ENCODE measurements at places on chromosomes 2 and 18.

DNA sequence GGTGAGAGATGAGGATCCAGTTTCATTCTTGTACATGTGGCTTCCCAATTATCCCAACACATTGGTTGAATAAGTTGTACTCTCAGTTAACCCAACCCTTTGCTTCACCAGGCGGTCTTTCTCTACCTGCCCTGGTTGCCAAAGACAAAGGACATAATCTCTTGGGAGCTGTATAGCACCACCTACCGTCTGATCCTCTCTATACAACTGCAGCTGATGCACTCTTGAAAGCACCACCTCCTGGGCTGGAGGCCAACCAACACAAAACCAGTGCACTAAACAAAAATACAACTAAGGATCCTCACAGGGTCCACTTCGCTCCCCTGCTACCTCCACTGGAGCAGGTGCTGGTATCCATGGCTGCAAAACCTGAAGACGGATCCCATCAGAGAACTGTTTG is 473.6 kb upstream of the NRXN1 start:
- no peak for DNase-seq

GRCh38 chr2:48723129-48723528 is 32.4 kb downstream of the LHCGR start:
- no peak for DNase-seq

DNA sequence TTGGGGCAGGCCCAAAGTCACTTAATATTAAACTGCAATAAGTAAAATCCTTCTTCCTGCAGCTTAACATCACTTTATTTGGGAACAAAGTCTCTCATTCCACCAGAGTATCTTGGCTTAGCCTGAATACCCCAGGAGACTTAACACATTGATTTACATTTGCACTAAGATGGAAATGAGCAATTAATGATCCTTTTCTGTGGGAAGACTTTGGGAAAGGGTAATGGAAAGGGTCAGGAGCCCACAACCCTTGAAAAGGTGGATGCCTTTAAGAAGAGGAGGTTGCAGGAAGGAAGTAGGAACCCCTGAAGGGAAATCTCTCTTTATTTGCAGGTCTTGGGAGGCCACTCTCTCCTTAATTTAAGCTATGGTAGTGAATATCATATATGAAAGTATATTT is 28.0 kb upstream of the BARD1 start:
- DNase-seq: no peak

DNA sequence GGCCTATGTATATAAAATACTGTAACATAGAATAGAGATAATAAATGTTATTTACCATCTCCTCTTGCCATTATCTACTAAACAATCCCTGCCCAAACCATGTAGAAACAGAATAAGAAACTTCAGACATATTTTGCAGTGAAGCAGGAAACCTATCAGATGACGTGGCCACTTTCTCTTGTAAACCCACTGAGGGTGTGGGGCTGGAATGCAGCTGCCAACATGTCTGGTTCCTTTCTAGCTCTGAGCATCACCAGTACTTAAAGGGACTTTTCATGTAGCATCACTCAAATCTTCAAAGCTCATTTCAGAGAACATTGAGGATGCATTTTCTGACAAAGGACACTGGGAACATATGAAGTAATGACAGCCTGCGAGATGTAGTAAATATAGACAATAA is 251.8 kb downstream of the LPIN1 start:
- DNase-seq: no peak

DNA sequence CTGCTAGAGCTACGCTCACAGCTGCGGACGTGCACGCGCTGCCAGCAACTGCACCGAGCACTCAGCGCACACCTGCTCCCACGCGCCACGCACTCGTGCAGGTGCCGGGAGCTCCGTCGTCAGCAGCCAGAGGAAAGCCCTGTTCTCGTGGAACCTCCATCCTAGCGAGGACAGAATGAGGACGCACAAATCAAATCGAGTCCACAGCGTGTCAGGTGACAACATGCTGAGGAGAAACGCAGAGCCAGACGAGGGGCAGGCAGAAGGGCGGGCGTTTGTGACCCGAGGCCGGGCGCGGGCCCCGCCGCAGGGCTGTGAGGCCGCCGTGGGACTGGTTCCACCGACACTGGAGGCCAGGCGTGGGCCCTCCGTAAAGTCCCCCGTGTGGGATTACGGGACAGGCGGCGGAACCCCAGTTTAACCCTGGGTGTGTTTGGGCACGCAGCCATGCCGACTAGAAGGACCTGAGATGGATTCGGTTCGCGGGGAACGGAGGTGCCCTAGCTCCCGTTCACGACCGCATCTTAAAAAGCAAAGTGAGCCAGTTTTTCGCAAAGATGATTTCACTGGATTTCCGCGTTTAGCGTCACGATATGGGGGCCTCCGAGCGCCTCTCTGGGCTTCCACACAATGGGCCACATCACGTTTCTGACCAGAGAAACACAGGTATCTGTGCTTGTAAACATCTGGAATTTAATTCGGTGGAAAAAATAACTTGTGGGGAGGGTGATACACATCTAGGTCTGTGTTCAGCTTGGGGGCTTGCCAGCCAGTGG is 26.9 kb upstream of the ALKAL2 start:
- no peak for DNase-seq

DNA sequence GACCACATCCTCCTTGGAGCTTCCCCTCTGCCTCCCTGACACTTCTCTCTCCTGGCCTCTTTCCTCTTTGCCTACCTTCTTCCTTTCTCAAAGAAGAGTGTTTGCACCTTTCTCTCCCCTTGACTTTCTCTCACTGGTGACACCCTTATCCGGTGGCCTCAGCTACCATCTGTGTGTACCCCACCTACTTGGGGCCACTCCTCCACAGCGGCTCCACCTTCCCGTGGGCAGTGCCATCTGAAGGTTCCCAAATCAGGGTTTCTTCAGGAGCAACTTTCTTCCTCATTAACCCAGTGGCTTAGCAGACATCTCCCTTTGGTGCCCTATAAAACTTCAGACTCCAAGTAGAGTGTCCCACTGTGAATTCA is 5.3 kb upstream of the NCL start:
- no peak for DNase-seq

DNA sequence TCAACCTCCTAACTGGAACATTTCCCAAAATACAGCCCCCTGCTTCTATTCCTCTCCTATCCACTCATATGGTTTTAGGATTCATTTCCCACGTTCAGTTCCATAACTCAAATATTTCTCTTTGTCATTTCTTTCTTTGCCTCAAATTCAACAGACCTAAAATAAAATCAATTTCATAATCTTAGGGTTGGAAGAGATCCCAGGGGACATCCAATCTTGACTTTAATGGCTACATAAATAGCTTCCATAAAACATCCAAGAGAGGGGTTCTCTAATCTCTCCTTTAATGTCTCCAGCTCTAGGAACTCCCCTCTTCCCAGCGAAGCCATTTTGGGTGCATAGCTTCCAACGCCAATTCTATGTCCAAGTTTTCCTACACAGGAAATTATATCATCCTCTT is 33.8 kb downstream of the RBKS start:
- no peak for DNase-seq

- DNase-seq: no peak
Observed at GRCh38 chr2:200454927-200455801, 54.7 kb downstream of the KCTD18 start.

DNA sequence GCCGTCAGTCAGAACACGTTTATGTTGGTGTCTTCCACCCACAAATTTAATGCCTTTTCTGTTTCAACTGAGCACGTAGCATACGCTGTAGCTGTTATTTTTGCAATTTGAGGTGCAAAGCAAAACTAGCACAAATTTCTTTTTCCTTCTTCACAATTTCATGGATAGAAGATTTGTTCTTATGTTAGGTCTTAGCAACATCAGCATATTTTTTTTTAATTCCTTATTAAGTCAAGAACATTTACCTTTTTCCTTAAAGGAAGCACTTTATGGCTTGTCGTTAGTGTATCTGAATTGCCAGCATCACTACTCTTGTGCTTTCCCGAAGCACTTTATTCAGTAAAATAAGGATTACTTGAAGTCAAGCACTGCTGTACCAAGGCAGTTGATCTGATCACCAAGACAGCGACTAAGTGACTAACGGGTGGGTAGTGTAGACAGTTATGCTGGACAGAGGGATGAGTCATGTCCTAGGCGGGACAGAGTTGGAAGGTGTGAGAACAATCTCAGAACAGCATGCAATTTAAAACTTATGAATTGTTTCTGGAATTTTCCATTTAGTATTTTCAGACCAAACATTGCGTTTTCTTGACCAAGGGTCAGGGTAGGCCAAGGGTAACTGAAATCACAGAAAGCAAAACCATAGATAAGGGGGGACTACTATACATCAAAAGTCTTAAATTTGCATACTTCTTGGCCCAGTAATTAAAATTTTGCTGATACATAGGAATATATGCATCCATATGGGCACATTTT is 13.3 kb downstream of the BABAM2 start:
- no peak for DNase-seq

DNA sequence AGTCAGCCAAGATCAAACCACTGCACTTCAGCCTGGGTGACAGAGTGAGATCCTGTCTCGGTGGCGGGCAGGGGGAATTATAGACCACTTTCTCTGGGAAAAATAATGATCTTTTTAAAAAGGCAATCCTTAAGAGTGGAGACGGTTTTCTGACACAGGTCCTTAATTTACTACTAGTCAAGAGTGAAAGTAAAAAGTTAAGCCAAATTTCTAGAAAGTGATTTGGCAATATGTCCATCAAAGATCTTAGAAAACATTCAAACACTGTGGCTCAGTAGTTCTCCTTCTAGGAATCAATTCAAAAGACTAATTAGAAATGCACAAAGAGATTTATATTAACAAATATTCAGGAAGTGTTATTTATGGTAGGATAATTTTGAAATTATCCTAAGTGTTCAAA is 148.5 kb upstream of the DNMT3A start:
- no peak for DNase-seq

Measured in DMS 273 treated with DMSO at 0.1 percent for 48 hours (cell line).